ENCODE measurements at places on chromosomes 12 and 14.
A peak's percentile ranks its signal among the peaks of the same experiment; 100 is the strongest.

GRCh38 chr12:50006280-50006679, 19.0 kb downstream of the RACGAP1 start:
- DNase-seq: no peak

DNA sequence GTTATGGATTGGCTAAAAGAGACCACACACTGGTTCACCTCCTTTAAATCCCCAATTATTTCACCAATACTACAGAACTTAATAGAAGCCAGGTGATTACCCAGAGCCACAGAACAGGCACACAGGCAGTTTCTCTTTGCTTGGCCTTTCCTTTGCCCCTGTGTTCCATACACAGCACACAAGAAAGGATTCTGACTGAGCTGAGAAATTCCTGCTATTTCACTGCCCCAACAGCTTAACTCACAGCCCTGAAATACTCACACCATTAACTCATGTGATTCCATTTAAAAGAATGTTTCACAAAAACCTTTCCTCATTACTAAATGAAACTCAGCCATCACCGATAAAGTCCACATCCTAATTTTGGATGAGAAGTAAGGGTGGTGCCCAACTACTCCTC, 133.6 kb downstream of the MED13L start:
- DNase-seq: no peak

GRCh38 chr12:41188058-41188840, at the start of gene PDZRN4:
Gene PDZRN4, plus strand, starts transcription at chr12:41188320.
- peak; percentile 62 for DNase-seq

DNA sequence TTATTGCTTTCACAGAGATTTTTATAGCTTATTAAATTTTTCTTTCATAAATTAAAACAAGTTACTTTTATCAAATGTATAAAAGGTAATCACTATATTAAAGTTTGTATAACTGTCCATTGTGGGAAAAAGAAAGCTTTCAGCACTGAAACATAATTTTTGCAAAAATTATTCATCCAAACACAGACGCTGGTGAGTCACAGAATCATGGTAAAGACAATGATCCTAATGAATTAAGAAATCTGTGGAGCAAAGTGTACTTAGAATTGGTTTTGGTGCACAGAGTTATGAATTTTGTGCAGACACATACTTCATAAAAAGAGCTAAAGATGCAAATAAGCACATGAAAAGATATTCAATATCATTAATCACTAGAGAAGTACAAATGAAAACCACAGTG, 31.7 kb upstream of the C2CD5 start:
- no peak for DNase-seq

DNA sequence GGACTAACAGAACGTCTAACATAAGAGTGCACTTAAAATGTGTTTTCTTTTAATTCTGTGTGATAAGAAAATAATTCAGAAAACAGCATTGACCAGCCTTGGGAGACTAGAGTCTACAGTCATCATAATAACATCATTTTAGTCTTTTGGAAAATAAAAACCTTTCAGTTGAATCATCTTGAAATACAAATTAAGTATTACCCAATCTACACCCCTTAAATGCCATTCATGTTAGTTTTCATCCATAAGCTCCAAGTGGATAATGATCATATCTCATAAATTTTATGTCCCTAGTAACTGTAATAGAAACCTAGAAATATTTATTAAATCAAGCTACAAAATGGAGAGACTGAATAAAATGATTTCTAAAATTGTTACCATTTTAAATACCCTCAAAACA, 32.4 kb downstream of the EPS8 start:
- no peak for DNase-seq

- DNase-seq: no peak
Observed at GRCh38 chr12:119857041-119857591, 20.0 kb downstream of the CIT start.

DNA sequence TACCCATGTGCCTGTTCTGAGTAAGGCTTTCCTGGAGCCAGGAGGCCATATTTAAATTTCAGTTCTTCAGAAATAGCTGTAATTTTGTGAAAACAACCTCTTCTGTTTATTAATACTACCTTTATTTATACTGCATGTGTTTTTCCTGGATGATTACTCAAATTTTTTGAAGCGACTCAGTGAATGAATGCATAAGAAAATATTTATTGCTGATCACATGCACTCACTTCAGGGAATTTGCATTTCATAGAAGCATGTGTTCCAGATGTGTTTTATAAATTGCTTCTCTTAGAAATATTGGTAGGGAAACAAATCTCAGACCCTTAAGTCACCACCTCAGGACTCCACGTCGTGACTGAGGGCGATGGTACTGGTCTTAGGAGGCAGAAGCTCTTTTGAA, 21.8 kb upstream of the DCN start:
- no peak for DNase-seq

DNA sequence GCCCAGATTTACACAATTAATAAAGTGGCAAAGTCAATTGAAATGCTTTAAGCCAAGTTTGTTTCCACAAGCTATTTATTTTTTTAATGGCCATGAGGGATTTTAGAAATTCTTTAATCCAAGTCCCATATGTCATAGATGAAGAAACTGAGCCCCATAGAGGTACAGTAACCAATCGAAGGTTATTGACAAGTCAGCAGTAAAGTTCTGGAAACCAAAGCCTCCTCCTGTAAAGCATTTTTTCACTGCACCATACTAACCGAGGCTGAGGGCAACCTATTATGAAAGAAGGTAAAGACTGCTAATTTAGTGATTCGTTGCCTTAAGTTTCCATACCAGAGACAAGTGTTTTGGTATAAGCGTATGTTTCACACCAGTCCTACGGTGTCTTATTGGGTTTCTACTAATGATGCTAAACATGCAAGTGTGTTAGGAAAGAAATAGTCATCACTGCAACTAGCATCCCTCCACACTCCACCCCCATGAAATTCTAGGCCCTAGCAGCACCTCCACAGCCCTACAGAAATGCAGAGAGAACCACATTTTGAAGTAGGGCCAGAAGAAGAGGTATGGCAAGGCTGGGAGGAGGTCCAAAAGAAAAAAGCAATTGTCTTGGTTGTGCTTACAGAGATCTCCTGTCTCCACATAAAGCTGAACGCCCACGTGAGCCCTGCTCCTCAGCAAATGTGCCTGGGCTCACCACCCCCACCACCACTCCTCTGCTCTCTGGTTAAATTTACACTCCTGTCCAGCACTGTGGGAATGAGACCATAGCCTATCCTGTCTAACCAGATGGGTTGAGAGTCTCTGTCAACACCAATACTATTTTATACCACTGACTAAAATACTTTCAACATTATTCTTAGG, 271.1 kb upstream of the G2E3 start:
- no peak for DNase-seq

- no peak for DNase-seq
Observed at GRCh38 chr12:65229441-65229840, 49.0 kb upstream of the MSRB3 start.

DNA sequence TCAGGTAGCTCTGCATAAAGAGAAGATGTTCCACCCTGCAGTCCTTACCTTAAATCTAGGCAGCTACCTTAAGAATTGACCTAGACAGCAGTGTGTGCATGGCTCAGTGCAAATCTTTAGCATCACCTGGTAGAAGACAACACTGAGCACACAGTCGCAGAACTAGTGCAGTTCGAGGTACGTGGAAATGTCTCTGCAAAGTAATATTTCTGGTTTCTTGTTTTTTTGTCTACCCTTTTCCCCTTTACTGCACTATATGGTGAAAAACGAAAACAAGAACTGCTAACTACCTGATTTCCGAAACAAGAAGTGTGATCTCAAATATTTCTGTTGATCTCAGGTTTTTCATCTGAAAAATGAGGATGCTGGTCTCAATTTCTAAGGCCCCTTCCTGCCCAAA, 82.5 kb downstream of the ETV6 start:
- DNase-seq: no peak

GRCh38 chr14:100796946-100797345, 29.0 kb upstream of the MEG3 start:
- DNase-seq: no peak

DNA sequence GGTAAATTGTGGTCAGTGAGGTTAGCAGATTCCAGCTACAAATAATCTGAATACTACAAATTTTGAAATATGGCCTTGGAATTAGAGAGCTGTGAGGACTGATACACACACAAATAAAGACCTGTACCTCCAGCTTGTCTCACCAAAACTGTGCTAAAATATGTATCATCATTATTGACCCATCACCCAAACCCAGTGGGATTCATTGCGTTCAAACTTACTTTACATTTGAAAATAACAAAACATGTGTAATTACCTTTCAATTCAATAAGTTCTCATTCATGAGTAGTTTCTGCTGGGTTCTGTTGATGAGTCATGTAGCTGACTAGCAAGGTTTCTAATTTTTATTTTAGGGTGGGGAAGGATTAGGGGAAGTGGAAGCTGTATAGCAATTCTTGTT, 170.9 kb downstream of the MSRB3 start:
- no peak for DNase-seq

- no peak for DNase-seq
Observed at GRCh38 chr12:44441155-44441554, 435.0 kb downstream of the NELL2 start.

DNA sequence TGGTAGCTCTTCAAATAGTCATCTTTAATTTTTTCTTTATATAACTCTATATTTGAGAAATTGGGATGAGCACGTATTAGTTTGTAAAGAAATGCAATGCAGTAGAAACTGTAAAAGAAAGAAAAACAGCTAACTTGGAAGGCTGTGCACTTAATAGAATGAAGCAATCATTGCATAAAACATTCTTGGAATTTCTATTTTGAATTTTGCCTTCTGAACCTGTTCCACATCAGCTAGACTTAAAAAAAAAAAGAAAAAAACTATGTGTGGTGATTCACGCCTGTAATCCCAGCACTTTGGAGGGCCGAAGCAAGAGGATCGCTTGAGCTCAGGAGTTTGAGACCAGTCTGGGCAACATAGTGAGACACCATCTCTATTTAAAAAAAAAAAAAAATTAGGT, 29.4 kb downstream of the SCN8A start:
- DNase-seq: no peak

DNA sequence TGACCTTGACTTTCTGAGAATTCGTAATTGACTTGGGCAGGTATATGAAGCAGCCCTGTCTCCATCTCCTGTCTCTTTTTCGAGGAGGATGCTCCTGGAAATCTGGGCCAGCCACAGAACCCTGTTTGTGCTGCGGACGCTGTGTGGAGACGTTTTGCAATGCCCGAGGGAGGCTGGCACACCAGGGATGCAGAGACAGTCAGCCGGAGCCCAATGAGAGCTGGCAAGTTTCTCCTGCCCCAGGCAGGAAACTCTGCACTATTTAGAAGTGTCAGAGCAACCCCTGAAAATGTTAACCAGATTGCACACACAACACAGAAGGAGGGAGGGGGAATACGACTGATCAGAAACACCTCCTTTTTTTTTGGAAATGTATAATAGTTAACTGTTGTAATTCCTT, 103.2 kb upstream of the DYRK2 start:
- peak; percentile 87 for DNase-seq

- peak; percentile 74 for DNase-seq
Observed at GRCh38 chr14:59688224-59689170, 111.9 kb upstream of the CCDC175 start.

DNA sequence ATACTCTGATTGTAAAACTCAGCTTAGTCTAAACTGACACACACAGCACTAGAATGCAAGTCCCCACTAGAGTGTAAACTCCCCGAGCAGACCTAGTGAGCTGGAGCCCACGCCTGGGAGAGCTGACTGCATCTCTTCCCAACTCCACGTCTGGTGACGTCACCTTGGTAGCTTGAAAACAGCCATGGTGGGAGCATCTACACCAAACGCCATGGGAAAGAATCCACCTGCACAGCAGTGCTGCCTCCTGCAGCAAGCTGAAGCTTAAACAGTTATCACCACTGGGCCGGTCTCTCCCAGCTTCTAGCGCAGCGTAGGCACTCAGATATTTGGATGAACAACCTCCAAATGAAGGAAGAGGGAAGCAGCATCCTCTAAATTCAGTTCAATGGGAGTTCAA, 4.3 kb upstream of the PAPLN start:
- no peak for DNase-seq

GRCh38 chr14:86333493-86333892, 803.5 kb downstream of the FLRT2 start:
- DNase-seq: peak; percentile 9

DNA sequence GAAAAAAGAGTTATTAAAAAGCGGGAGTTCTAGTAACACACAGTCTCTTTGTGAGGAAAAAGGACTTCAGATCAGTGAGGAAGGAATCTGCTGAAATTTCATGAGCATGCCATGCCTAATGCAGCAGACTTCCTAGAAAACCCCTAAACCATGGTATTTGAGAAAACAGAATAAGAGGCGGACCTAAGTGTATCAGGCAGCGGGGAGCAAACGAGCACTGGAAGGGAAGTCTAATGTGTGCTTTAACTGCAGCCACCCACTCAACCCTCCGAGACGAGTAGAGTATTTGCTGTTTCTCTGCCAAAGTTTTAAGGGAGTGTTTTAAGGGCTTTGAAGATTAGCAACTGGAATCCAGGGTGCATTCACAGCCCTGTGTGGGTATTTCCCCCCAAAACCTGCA, 36.5 kb downstream of the ACADS start:
- DNase-seq: no peak

DNA sequence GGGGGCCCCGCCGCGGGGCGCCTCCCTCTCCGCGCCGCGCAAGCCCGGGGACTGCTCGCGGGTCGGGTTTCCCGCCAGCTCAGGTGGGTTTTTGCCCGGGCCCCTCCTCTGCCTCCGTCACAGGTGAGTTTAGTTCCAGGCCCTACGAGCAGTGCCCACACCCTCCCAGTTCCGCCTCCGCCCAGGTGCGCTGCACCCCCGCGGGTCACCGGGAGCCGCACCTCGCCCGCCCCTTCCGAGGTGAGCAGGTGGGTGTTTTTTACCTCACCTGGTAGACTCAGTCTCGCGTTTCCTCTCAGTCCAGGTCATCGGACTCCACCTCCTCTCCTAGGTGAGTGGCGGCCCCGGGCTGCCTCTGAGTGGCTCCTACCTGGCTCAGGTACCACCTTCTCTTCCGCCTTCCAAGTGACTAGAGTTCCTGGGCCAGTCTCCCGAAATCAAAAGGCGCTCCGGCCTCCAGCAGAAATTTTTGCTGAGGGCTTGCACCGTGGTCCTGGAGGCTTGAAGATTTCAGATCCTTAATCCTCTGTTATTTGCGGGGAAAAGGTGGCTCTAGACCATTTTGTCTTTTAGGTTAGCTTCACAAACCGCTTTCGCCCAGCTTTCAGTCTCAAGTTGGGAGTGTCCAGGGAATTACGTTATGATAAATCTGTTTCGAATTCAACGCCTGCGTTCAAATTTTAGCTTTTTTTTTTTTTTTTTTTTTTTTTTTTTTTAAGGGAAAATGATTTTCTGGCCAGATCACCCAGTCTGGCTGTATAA, at the start of gene TMEM30B:
TSS of gene TMEM30B (minus strand) at position 153 of the 762 bp plus-strand sequence. CDS start 191 bp downstream, outside the sequence.
- DNase-seq: peak; percentile 89

DNA sequence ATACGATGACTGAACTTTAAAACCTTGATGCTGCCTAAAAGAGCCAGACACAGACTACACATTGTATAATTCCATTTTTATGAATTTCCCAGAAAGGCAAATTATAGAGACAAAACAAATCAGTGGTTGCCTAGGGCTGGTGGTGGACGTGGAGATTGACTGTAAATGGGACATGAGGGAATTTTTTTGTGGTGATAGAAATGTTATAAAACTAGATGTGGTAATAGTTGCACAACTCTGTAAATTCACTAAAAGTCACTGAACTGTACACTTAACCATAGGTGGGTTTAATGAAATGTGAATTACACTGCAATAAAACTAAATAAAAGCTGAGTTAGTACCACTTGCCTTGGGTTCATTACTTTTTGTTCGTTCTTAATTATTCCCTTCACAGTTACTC, 72.1 kb downstream of the PLEKHA5 start:
- no peak for DNase-seq

GRCh38 chr14:23481979-23482822, 12.7 kb downstream of the NGDN start:
- peak; percentile 46 for DNase-seq

Data from NCI-H69 (cell line).